ENCODE measurements at places on chromosomes 11 and 22.

DNA sequence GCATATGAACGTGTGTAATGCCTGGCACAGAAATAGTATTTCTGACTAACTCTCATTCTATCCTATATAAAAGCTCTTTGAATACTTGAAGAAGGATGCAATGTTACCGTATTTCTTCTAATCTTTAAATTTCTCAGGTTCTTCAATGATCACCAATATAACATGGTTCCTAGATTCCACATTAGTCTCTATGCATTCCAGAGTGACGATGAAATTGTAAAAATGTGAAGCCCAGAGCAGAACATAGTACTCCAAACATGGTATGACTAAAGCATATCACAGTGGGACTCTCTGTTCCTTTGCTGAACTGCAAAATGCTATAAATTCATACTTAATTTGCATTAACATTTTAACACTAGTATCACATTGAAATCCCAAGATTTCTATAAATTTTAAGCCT is 877.6 kb upstream of the CHORDC1 start:
- ATAC-seq = peak; percentile 46

GRCh38 chr22:28381429-28382167 is 298.0 kb downstream of the TTC28 start:
- peak; percentile 83 for ATAC-seq

DNA sequence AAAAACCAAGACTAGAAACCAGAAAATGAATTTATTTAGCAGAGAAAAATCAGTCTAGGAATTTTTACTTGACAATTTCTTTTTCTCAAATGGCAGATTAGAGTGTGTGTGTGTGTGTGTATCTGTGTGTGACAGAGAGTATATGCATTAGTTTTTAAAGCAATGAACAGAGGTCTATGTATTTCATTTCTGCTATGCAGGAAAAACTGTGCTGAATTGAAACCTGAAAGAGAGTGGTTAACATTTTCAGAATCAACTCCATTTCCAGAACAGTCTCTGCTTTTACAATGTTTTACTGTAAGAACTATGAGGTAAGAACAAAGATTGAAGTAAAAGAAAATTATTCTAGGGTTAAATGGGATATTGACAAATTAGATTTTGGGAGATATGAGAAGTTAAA is 114.8 kb downstream of the GRM5 start:
- no peak for ATAC-seq

- ATAC-seq = no peak
Measured at GRCh38 chr11:8320076-8320475, 56.4 kb upstream of the LMO1 start.

DNA sequence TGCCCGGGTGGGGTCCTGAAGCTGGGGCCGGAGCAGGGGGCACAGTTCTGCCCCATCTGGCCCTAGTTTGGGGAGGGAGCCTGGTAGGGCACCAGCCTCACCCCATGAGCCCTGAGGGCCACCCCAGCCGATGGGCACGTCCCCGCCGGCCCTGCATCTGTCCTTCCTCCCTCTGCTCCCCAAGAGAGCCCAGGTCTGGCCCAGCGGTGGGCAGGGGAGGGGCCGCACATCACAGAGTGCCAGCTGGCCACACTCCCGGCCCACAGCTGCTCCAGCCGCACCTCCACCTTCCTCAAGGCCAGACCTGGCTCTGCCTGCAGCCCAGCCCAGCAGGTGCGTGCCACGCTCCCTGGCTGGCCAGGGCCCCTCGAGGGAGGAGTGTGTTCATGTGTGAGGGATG is 21.6 kb downstream of the BRSK2 start:
- ATAC-seq = no peak

GRCh38 chr11:121328176-121328966 is 35.8 kb downstream of the SC5D start:
- ATAC-seq = no peak

GRCh38 chr11:75602951-75603350 is 40.9 kb downstream of the SERPINH1 start:
- peak; percentile 45 for ATAC-seq

DNA sequence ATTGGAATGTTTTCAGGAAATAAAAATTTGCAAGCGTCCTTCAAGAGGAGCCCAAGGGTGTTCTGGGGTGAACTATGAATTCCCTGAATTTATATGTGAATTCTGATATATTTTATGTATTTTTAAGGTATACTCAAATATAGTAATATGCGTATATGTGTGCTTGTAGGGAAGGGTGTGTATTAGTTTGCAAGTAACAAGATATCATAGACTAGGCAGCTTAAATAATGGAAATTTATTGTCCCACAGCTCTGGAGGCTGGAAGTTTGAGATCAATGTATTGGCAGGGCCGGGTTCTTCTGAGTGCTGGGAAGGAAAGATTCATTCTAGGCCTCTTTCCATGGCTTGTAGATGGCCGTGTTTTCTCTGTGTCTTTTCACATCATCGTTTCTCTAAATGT is 16.2 kb upstream of the SLC6A5 start:
- no peak for ATAC-seq

- no peak for ATAC-seq
Measured at GRCh38 chr11:105045676-105046296, 651 bp upstream of the CARD16 start.

DNA sequence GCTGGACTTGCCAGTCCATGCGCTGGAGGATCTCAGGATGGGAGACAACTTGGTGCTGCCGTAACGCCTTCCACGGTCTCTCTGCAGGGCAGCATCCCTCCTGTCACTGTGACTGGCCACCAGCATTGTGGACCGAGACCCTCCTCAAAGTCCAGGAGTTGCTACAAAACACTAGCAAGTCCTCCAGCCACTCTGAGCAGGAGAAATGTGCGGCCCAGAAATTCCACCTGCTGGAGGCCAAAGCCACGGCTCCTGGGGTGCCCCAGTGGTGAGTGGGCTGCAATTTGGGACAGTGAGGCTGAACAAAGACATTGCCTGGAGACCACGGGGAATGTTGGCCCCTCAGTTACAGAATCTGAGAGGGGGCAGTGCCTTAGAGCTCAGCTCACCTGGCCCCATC is 6.9 kb upstream of the DSCAML1 start:
- no peak for ATAC-seq

GRCh38 chr11:125275905-125276618 is 111.5 kb downstream of the PKNOX2 start:
- no peak for ATAC-seq

- ATAC-seq = no peak
Measured at GRCh38 chr11:72935700-72936099, 121.5 kb downstream of the ATG16L2 start.

- no peak for ATAC-seq
Measured at GRCh38 chr11:95375886-95376285, 144.9 kb upstream of the SESN3 start.

DNA sequence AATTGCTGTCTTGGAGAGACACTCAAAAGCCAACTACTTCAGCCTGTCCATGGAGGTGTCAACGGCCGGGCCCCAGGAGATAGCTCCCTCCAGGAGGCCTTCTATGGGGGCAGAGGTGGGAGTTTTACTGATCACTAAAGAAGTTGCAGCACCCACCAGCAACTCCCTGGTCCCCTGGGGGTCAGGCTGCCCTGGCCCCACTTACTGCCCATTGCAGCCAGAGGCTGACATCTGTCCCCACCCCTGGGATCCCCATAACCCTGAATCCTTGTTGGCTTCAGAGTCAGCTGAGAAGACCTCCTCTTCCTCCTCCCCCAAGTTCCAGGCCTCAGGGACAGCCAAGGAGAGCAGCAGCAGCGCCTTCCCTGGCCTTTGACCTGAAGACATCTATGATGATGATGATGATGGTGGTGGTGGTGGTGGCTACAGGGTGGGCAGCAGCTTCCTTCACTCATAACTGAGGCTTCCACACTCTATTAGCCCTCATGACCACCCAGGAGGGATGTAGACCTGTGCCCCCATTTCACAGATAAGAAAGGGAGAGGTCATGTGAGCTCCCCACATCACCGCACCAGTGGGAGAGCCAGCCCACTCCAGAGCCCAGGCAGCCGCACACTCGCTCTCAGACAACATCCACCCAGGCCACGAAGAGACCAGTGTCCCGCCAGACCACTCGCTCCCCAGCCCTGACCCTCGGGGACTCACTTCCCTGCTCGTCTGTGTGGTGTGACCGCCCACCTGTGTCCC is 43.8 kb upstream of the FGF3 start:
- no peak for ATAC-seq

DNA sequence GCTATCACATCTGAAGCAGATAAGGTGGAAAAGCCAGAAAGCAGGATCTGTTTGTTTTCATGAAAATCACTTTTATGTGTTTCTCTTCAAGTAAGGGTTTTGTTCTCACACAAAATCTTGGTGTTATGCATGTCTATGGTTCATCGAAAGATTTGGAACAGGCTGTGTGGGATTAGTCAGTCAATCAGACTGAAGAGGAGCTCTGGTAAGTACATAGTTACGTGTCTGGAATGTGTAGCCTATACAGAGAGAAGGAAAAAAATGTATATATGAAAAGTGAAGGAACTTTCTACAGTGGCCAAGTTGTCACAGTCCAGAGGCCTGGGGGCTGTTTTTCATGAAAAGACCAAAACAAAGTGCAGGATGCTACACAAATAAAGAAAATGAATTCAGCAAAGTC is 156.7 kb downstream of the CNTN5 start:
- ATAC-seq = no peak

DNA sequence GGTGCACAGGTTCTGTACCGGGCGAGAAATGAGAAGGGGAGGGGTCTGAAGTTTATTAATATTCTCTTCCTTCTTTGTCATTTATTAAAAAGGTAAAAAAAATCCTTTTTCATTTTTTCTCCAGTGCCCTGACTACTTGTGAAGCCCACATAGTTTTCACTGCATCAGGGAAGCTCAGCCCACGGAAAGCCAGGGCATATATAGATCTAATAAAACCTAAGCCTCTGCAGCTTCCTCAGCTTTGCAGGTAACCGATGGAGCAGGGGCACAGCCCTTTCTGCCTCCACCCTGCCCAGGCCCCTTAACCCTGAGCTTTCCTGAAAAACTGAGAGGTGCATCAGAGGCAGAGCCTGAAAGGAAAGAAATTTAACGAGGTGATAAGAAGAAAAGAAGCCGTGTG is 140.1 kb downstream of the NXPE2 start:
- ATAC-seq = no peak

GRCh38 chr11:368414-369335 is 624 bp upstream of the B4GALNT4 start:
- peak; percentile 74 for ATAC-seq

DNA sequence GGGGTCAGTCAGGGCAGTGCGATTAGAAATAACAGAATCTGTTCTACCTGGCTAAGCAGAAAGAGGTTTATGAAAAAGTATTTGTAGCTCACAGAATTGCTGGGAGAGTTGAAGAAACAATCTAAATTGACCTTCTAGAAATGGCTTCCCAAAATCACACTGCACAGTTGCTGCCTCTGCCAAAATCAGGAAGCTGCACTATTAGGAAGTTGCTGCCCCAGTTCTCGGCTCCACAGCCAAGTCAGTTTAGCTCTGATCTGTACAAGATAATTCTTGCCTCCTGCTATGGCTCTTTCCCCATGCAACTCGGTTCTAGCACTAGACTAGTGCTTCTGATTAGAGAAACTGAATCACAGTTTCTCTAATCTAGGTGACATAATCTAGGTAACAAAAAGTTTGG is 16.0 kb upstream of the CCDC90B start:
- no peak for ATAC-seq

DNA sequence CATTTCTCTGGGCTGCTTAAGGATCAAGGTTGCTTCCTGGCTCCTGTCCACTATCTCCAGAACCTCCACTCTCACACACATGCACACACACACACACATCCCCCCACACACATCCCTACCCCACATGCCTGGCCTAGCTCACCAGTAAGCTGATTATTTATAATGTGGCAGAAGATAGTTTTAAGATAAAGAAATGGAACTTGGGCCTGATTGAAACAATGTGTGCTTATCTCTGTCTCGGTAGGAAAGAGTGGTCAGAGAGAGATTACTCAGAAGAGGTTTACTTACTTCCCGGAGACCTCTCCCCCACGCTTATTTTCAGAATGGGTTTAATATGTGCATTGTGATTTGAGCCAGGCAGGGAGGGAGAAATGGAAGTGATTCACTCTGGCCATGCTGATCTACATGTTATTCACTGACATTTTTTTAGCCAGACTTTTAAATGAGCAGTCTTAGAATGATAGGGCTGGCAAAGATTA is 422.4 kb downstream of the TENM4 start:
- peak; percentile 93 for ATAC-seq

DNA sequence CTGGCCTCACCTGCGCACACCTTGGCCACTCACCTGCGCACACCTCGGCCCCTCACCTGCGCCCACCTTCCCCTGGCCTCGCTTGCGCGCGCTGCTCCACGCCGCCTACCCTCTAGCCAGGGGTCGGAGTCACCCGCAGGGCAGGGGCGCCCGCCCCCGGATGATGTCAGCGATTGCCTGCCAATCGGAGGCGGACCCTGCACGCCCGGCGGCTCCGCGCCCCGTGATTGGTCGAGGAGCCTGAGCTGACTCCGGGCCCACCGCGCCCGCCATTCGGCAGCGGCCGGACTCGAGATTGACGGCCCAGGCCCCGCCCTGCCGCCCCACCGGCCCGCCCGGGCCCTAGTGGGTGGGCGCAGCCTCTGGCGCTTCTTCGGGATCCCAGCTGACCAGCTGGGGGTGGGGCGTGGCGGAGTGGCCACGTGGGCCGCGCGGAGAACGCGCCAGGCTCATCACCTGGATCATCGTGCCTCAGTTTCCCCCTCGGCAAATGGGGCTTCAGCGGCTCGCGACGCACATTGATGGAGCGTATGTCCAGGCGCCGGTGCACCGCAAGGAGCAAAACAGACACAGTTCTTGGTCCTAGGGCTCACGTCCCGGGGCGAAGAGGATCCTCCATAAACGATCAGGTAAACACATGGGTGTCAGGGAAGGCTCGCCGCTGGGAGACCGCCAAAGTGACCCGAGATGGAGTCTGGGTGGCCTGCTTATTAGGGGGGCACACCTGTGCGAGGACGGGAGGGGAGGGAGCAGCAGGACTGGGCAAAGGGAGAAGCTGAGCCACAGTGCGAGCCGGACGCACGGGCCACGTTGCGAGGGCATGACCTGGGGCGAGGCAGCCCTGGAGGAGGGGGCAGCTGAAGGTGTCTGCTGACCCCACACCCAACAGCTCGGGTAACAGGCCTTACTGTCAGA is at the start of gene DHCR7:
TSS of gene DHCR7 (minus strand) at position 137 of the 915 bp plus-strand sequence. CDS start 3,441 bp downstream, outside the sequence.
- ATAC-seq = peak; percentile 93

DNA sequence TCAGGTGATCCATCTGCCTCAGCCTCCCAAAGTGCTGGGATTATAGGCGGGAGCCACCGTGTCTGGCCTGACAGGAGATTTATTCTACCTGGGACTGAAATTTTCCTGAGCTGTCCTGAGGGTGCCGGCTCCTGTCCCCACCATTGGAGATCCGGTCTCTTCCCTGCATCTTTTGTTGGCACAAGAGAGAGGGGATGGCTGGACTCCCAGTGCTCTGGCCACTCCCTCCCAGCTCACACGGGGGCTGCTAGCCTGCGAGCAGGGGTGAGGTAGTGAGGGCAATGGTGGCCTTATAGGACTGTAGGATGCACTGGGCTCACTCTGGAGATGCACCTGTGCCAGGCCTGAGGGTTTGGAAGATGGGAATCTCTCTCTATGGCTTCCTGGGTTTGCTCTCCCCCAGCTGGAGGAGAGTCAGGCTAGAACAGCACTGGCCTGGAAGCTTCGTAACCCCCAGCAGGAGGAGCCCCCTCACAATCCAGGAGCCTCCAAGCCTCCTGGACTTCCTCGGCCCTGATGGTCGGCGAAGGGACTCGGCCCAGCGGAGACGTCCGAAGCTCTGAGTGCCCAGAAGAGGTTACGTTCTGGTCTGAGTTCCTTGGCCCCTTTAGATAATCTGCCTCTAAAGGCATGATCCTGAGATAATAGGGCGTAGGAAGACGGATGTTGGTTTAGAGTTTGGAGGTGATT is 106.4 kb downstream of the NECTIN1 start:
- ATAC-seq = no peak

GRCh38 chr11:10930972-10931760 is 73.3 kb upstream of the ZBED5 start:
- peak; percentile 76 for ATAC-seq

- ATAC-seq = no peak
Measured at GRCh38 chr22:25651332-25652085, 87.0 kb downstream of the GRK3 start.
